Ammon's horn (tissue), 1 donor: ENCODE measurements at places on chromosomes 7 and 10.

DNA sequence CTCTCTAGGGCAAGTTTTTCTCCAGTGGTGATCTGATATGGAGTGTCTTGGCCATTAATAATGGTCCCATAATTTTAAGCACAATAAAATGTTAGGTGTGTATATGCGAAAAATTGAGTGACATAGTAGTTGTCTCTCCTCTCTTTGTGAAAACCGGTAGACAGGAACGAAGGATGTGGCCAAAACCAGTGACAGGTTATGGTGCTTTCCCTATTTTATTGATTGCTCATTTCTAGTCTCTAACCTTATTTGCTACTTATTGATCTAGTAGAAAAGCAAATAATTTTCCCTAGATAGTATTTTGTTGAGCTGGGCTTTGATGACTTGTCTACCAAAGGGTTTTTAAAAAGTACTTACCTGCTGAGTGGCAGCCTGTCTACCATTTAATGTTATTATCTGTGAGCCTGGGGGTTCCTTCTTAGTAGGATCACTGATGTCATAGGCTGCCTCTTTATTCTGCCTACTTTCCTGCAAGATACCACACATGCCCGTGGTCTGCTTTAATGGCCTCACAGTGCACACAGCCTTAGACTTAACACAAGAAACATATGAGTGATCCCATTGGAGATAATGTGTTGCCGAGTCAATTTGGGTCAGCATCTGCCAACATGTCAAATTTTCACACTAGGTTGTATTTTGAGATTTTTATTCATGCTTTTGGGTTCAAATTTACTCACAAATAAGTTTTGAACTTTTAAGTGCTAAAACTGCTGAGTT, 100.0 kb downstream of the AUTS2 start:
- no peak for DNase-seq

GRCh38 chr10:131994435-131994834, 12.7 kb upstream of the BNIP3 start:
- DNase-seq = no peak

DNA sequence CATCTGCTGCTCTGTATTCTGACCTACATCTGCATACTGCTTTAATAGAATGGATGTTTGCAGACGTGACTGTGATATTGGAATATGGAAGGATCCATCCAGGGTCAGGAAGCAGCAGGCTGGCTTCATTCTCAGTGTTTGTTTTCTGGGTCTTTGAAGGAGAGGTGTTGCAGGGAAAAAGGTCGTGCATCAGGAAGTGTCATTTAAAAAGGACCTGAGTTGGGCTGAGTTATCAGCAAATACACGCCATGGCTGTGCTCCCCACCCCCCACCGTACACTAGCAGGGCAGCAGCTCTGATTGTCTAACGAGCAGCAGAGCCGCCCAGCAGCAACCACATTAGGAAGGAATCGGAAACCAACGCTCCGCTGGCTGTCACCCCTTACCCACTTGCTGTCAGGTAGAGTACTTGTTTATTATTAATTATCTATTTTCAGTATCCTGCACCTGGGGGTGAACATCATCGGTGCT, 63.1 kb upstream of the STEAP1B start:
- DNase-seq = peak; percentile 50

DNA sequence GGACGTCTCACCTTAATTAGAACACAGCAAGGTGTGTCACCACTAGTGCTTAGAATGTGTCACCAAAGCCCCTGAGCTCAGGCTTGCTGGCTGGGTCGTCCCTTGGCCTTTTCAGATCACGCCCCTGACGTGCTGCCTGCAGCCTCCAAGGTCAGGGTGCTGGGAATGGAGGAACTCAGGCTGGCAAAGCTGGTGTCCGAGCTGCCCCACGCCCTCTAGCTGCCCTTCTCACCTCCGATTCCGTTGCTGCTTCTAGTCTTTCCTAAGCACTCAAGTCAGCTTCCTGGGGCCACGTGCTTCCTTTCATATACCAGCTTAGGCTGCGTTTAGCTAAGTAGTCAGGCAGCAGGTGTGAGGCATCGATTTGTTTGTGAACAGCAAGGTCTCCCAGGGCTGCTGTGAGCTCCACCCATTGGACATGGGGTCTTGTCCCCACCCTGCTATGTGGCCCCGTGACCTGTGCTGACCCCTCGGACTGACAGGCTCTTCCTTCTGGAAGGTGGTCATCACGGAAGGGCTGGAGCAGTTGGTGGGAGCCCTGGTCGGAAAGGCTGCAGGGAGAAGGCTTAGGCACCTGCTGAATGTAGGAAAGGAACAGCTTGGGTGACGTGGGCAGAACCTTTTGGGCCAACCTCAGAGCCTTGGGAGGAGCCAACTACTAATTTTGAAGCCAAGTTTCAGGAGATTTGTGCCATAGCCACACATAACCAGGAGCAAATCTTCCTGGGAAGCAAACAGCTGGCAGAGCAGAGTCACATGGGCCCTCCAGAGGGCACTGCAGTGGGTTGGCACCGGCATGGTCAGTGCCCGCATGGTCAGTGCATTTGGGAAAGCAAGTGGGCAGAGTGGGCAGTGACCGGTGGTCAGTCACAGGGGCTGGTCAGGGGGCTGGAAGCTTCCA, 28.8 kb downstream of the VIPR2 start:
- no peak for DNase-seq

GRCh38 chr7:126223729-126224128, 1029.0 kb downstream of the GRM8 start:
- DNase-seq = no peak

GRCh38 chr7:40784176-40784575, 649.4 kb downstream of the SUGCT start:
- DNase-seq = no peak

- no peak for DNase-seq
Observed at GRCh38 chr7:106415433-106415832, 130.7 kb upstream of the NAMPT start.

GRCh38 chr10:23917251-23917840, 291.6 kb upstream of the KIAA1217 start:
- no peak for DNase-seq

DNA sequence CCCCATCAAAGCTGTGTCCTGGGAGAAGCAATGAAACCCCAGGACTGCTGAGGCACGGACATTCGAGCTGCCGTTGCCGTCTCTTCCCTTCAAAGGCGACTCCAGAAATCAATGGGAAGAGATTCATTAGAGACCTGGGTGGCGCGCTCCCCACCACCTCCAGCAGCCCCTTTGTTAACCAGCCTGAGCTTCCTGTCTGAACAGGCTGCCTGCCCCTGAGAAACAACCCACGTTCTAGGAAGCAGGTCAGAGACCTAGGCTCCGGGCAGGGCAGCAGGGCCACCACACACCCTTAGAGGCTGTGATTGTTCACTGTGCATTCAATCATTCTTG, 110.9 kb upstream of the PPIF start:
- DNase-seq = no peak

- DNase-seq = no peak
Observed at GRCh38 chr10:69470463-69471384, 19.5 kb downstream of the TSPAN15 start.

DNA sequence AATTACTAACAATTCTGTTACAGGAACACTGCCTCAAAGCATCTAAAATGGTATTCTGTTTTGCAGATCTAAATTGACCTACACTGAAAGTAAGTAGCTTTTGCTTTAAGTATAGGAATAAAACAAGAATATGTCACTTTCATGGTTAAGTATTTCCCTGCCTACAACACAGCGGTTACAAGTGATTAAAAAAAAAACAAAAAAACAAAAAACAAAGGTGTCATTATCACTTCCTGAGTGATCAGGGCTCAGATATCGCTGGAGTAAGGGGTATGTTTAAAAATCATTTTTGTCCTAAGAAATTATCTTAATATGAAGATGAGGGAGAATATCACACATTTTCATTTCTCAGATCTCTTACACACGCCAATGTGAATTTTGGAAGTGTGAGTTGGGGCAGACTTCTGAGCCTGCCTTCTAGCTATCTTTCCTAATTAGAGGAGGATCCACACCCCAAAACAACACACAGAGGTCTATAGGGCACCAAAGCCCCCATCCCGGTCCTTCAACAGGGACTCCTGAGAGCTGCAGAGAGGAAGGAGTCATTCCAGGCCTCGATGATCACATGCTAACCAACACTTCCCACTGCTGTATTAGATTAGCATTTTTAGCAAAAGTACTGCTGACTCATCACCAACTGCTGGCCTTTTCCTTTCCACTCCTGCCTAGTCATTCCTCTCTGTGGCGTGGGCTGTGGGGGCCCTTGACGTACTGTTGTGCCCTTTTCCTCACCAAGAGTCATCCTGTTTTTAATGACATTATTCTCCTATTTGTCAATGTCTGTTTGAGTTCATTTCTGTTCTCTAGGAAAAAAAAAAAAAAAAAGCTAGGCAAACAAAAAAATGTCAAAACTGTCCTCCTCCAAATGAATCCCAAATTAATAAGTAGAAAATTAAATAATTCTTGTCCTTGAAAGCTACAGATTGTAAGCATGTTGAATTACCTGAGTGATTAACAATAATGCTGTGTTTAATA, 31.2 kb downstream of the PRTFDC1 start:
- peak; percentile 91 for DNase-seq

GRCh38 chr10:17290226-17290625, 62.2 kb downstream of the VIM start:
- no peak for DNase-seq

- DNase-seq = no peak
Observed at GRCh38 chr10:82826132-82826531, 951.1 kb downstream of the NRG3 start.

DNA sequence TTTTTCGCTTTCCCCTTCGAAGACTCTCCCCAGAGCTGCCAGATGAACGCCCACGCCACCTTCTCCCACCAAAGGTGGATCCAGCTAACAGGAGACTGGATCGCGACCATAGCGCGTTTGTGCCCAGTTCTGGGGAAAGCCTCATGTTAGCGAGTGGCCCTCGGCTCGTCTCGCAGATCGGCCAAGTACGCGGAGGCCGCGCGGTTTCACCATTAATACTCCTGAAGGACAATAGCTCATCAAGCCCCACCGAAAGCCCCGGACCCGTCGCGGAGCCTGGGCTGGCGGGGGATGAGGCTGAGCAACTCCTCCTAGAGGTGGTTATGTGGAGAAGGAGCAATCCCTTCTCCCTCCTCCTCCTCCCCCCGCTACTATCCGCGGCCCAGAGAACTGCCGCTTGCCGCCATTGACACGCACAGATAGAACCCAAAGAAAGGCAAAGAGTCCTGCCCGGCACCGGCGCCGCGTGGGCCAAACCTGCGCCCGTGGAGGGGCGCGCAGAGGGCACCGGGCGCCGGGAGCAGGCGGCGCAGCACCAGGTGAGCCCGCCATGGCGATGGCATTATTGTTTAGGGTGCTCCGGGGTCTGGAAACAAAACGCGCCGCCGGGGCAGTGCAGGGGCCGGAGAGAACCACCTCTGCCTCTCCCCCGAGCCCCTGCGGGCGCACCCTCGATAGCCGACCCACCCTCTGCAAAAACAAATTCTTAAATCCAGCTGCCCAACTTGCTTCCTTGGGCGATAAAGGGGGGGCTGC, at the start of gene MACROH2A2:
TSS of gene MACROH2A2 (plus strand) at position 385 of the 756 bp plus-strand sequence. CDS start 22,813 bp downstream, outside the sequence.
- DNase-seq = peak; percentile 78

DNA sequence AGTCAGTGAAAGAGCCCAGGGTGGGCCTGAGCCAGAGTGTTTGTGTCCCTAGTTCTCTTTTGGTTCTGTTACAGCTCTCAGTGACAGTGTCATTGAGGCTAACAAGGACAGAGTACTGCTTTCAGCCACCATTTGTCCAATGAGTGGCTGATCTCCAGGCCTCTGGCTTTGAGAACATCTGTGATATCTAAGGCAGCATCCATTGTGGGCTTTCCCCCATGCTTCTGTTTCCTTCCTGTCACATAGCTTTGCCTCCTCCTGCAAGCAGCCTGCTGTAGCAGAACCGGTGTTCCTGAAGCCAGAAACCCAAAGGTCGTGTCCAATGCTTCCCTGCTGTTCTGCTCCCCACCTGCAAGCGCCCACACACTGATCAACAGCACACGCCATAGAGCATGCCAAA, 68.4 kb downstream of the IKZF1 start:
- DNase-seq = no peak

DNA sequence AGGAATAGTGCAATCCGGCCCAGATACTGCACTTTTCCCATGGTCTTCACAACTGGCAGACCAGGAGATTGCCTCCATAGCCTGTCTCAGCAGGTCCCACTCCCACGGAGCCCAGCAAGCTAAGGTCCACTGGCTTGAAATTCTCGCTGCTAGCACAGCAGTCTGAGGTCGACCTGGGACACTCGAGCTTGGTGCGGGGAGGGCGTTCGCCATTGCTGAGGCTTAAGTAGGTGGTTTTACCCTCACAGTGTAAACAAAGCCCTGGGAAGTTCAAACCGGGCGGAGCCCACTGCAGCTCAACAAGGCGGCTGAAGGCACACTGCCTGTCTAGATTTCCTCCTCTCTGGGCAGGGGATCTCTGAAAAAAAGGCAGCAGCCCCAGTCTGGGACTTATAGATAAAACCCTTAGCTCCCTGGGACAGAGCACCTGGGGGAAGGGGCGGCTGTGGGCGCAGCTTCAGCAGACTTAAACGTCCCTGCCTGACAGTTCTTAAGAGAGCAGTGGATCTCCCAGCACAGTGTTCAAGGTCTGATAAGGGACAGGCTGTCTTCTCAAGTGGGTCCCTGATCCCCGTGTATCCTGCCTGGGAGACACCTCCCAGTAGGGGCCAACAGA, 293.5 kb upstream of the GALNT17 start:
- DNase-seq = no peak

- DNase-seq = no peak
Observed at GRCh38 chr10:31120961-31121685, 89.5 kb upstream of the ZNF438 start.

DNA sequence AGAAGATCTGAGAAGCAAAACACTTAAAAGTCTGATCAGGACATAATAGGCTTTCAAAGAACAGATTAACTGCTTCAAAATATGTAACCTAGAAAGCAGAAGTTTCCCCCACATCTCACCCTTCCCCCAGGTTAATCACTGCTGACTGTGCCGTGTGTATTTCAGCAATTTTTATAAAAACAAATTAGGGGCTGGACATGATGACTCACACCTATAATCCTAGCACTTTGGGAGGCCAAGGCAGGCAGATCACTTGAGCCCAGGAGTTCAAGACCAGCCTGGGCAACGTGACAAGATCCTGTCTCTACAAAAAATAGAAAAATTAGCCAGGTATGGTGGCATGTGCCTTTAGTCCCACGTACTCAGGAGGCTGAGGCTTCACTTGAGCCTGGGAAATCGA, 67.6 kb upstream of the GATA3 start:
- DNase-seq = no peak

- DNase-seq = no peak
Observed at GRCh38 chr7:136857573-136857972, 10.9 kb upstream of the CHRM2 start.

- no peak for DNase-seq
Observed at GRCh38 chr7:13050703-13051102, 363.3 kb downstream of the ARL4A start.

DNA sequence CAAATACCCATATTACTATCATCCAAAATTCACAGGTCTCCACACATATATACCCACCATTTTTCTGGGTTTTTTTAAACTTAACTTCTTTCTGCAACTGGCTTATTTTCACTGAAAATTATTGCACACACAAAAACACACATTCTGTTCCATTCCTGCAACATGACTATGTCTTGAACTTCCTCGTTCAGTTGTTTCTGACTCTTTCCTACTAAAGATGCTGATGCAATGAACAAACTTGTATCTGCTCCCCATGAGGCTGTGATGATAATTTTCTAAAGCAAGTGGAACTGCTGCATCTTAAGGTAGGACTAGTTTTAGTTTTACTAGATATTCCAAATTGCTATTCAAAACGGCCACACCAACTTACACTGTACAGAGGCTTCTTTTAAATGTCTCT, 77.7 kb downstream of the OSBPL3 start:
- no peak for DNase-seq
